ENCODE measurements at places on chromosomes 3 and 15.
A peak's percentile ranks its signal among the peaks of the same experiment; 100 is the strongest.

- no peak for DNase-seq
Measured at GRCh38 chr3:24271228-24271627, 223.4 kb downstream of the THRB start.

- no peak for DNase-seq
Measured at GRCh38 chr3:148395821-148396220, 301.9 kb upstream of the AGTR1 start.

- DNase-seq: no peak
Measured at GRCh38 chr3:191391861-191392808, 61.8 kb upstream of the UTS2B start.

GRCh38 chr3:110904520-110904890 is 167.1 kb upstream of the NECTIN3 start:
- no peak for DNase-seq

DNA sequence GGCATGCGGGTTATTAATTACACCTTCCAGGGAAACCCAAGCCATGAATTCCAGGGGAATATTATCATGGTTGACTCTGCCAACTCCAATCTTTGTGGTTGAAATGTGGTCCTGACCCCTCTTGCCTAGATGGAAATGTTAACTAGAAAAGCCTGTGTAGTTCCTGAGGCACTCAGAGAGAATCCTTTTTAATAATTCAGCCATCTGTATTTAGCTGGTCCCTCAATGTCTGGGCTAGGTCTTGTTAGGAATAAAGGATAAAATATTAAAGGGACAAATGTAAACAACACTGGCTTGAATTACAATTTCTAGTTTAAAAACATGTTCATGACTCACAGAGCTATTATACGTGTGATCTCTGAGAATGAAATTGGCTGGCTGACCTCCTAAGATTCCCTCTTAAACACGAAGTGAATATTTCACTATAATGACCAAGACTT is 435.2 kb upstream of the SUCLG2 start:
- DNase-seq: no peak

GRCh38 chr15:66760968-66761725 is 59.1 kb downstream of the SMAD6 start:
- DNase-seq: no peak

DNA sequence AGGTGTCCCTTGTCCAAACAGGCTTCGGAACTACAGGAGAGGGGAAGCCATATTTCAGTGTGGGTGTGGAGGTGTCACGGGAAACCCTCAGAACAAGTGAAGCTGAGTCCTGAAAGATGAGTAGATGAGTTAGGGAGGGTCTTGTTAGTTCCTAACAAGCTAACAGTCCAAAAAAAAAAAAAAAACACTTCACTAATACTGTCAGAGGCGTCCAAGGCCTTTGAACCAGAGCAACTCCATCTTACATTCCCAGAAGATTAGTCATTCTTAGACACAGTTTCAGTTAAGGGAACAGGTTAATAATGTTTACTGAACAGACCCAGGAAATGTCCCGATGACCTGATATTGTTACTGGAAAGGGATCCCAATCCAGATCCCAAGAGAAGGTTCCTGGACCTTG is 7.0 kb upstream of the ATP8B4 start:
- no peak for DNase-seq

DNA sequence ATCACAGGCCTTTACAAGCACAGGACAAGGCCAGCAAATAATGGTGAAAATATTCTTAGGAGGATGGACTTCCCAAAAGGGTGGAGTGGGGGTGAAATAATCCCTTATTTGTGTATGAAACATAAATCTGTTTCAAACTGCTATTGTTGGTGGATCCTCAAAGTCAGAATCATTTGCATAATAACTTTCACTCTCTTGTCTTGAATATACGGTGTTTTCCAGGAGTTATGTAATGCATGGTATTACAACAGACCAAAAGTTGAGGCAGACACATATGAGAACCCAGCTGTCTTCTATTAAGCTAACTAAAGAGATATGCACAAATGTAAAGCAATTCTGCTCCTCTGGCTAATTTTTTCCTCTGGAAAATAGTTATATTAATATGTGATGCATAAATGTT is 57.7 kb downstream of the PRTG start:
- no peak for DNase-seq

GRCh38 chr15:38687775-38688495 is 123.3 kb upstream of the RASGRP1 start:
- no peak for DNase-seq

DNA sequence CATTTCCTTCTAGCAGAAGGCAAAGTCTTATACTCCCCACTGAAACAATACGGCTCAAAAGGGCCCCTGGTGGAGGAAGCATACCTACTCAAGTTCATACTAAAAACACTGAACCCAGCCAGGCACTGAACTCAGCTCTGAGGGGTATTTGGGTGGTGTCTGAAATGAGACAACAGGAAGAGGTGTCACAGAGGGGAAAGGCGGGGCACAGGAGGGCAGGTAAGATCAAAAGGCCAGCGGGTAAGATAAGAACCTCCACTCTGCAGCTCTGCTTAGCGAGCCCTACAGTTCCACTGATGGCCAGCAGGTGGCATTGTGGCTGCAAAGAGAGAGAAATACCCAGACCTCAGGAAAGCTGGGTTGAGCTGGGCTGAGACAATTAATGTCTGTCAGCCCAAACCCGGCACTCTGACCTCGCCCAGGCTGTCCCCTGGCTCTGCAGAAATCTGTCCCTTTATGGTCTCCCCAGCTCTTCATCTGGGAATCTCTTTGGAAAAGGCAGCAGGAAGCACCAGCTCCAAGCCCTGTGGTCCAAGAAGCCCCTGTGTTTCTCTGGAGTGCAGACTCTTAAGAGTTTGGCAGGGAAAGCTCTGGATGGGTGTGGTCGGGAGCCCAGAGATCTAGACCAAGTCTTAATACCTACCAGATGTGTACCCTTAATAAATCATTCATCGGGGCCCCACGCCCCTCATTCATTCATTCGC is 8.4 kb downstream of the MFGE8 start:
- peak; percentile 83 for DNase-seq

DNA sequence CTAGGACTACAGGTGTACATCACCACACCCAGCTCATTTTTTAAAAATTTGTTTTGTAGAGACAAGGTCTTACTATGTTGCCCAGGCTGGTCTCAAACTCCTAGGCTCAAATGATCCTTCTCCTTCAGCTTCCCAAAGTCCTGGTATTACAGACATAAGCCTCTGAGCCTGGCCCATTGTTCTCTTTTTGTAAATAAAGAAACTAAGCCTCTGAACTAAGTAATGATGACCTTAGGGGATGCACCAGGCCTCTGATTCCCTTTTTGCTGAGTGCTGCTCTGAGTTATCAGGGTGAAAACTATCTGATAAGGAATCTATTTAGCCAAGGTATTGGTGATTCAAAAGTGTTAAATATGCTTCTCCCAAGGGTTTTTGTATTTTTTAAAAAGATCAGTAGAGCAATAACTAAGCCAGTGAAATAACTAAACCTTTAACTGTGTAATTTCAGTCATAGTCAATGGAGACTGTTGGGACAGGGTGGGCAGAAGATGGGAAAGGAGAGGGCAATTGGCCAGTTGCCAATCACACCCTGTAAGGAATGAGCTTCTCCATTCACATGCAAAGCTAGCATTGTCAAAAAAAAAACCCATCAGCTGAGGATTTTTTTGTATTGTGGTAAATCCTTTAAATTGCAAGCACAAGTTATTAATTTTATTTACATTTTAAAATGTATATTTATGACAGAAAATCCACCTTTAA is 194.8 kb upstream of the PFN2 start:
- no peak for DNase-seq

DNA sequence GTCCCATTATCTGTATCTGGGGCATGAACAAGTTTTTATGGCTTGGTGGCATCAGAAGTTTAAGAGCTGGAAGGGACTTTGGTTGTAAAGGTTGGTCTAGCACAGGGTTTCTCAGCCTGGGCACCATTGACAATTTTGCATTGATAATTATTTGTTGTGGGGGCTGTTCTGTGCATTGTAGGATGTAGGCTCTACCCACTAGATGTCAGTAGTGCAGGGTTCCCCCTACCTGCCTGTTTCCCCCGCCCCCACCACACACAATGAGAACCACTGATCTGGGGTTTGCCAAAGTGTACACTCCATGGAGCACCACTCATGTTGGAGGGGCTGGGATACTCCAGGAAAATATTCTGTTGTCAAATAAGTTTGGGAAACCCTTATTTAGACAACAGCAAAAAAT is 42.7 kb downstream of the PLCL2 start:
- DNase-seq: no peak

DNA sequence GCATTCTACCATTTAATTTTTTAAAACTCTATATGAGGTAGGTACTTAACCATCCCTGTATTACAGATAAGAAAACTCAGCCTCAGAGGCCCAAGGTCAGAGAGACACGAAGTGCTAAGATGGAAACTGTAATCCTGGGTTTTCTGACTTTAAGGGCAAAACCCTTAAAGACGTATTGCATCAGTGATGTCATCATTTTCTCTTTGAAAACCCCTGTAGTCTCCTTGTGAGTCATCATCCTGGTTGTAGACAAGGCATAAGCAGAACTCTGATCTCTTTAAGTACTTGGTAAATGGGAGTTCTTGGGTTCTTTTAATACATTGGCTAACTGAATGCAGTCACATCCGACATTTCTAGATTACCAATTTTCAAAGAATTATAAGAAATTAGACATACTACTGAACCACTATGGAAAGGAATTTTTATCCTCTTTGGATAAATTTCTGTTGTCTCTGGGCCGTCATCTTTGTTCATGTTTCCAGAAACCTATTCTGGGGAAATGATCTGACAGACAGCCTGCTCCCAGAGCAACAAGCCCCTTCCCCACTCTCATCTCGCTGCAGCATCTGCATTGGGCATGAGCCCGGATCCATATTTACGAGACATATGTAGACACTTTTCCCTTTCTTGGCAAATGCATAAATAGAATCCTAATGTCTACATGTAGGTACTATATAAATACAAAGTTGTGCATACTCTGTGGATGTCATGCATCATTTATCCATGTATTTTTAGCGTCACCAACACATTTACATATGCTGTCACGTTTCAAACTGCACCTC is 48.7 kb upstream of the MDFIC2 start:
- DNase-seq: no peak

- DNase-seq: no peak
Measured at GRCh38 chr3:104190681-104191080, 1176.0 kb upstream of the ALCAM start.

GRCh38 chr3:191085091-191085490 is 114.0 kb upstream of the OSTN start:
- no peak for DNase-seq

- no peak for DNase-seq
Measured at GRCh38 chr3:180246688-180247195, 210.0 kb upstream of the PEX5L start.

DNA sequence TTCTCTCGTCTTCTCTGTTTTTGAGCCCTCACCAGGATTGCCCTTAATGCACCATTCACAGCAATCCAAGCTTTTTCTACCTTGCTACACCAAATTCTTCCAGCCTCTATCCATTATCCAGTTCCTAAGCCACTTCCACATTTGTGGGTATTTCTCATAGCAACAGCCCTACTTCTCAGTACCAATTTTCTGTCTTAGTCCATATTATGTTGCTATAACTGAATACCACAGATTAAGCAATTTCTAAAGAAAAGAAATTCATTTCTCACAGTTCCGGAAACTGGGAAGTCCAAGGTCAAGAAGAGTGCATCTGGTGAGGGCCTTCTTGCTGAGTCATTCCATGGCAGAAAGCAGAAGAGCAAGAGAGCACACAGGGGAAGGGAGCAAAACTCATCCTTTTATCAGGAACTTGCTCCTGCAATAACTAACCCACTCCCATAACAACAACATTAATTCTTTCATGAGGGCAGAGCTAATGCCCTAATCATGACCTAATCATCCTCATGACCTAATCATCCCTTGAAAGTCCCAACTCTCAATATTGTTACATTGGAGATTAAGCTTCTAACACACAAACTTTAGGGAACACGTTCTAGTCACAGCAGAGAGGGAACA is 9.7 kb upstream of the EIF1B start:
- DNase-seq: no peak

GRCh38 chr15:38073178-38073946 is 138.9 kb downstream of the TMCO5A start:
- DNase-seq: no peak

GRCh38 chr15:47439146-47440111 is 277.9 kb upstream of the SEMA6D start:
- DNase-seq: no peak

DNA sequence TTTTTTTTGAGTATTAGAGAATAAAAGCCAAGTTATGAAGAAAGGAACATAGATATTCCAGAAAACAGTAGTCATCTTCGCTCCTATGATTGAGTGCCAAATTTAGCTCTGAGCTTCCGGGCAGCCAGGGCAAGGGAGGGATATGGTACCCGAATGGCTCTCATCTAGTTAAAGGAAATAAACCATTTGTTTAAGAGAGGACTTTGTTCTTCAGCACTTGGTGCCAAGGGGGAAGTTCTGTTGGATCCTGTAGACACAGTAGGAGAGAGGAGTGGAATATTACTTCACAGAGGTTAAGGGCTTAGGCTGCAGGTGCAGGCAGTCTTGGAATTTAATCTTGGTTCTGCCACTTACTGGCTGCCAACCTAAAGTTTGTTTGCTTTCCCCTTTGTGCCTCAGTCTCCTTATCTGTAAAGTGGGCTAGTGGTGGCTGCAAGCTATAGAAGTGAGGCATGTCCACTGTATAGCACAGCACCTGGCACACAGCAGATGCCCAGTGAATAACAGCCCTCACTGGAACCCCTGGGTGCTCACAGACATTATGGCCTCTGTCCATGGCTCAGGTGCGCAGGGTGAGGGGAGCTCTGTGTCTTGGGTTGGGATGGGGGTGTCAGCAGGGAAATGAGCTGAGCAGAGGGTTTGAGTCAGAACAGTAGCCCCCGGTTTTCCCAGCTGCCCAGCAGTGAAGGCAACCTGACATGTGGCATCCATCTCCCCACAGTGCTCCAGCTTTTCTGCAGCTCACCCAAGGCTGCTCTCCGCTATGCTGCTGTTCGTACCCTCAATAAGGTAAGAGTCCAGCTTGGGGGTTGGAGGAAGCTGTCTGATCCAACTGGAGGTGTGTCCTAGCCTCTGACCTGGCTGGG is 10.4 kb downstream of the COPG1 start:
- DNase-seq: no peak

- no peak for DNase-seq
Measured at GRCh38 chr3:35777563-35778554, 138.5 kb downstream of the ARPP21 start.

DNA sequence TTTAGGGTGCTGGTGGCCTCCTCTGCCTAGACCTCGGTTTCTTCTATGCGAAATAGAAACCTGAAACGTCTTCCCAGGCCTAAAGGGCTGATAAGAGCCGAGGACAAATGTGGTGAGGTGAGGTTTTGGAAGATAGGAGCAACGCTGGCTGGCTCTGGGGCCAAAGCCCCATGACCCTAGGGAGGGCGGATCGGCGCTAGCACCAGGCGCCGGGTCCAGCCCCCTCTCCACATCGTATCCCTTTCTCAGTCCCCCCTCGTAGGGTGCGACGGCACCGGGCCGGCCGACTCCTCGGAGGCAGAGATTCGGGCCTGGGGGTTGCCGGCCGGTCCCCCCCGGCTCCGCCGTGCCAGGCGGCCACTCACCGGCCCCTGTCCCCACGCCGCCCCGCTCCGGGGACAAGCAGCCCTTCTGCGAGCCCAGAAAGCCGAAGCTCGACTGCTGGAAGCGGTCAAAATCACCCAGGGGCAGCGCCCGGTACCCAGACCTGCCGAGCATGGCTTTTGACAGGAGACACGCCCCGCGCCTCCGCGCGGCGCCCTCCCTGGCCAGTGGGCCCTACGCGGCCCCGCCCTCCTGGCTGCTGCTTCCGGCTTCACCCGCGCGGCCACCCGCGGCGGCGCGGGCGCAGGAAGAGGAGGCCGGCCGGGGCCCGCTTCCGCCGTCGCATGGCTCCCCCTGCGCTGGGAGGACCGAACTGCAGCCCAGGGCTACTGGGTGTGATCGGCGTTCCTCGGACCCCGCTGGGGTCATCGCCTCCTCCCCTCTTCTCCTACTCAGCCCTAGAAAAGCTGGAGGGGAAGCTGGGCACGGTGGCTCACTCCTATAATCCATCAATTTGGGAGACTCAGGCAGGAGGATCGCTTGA is at the start of gene STOML1:
STOML1 (minus strand) TSS at position 570 of the 868 bp plus-strand sequence; CDS start at position 498, 72 bp downstream.
- peak; percentile 92 for DNase-seq

All from stimulated activated CD4-positive, alpha-beta T cell treated with anti-CD3 and anti-CD28 coated beads, Interleukin-4, amount 100 ng/mL, for 4 hours (primary cell).